Renal cortex interstitium (tissue), 15 donors: ENCODE measurements at places on chromosomes 16 and 17.

- DNase-seq, result no peak
Measured at GRCh38 chr17:32769846-32770245, 107.1 kb downstream of the MYO1D start.

DNA sequence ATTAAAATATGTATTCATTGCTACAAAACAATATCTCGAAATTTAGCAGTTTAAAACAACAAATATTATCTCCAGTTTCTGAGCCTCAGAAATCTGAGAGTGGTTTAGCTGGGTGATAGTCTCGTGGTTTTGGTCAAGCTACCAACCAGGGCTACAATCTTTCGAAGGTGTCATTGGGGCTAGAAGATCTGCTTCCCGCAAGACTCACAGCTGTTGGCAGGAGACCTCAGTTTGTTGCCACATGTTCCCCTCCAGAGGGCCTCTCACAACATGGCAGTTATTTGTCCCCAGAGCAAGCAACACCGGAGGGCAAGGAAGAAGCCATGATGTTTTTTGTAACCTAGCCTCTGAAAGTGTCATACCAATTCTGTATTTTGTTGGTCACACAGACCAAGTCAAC lies 12.0 kb upstream of the BCAS3 start:
- no peak for DNase-seq

- no peak for DNase-seq
Measured at GRCh38 chr16:84684592-84684965, 15.2 kb upstream of the USP10 start.

- DNase-seq, result no peak
Measured at GRCh38 chr16:48565752-48566151, 44.2 kb downstream of the N4BP1 start.

- DNase-seq, result no peak
Measured at GRCh38 chr16:75495076-75495674, at the start of gene CHST6. TSS of gene CHST6 (minus strand) at chr16:75495441. CDS start at chr16:75479828, 15,613 bp downstream.

DNA sequence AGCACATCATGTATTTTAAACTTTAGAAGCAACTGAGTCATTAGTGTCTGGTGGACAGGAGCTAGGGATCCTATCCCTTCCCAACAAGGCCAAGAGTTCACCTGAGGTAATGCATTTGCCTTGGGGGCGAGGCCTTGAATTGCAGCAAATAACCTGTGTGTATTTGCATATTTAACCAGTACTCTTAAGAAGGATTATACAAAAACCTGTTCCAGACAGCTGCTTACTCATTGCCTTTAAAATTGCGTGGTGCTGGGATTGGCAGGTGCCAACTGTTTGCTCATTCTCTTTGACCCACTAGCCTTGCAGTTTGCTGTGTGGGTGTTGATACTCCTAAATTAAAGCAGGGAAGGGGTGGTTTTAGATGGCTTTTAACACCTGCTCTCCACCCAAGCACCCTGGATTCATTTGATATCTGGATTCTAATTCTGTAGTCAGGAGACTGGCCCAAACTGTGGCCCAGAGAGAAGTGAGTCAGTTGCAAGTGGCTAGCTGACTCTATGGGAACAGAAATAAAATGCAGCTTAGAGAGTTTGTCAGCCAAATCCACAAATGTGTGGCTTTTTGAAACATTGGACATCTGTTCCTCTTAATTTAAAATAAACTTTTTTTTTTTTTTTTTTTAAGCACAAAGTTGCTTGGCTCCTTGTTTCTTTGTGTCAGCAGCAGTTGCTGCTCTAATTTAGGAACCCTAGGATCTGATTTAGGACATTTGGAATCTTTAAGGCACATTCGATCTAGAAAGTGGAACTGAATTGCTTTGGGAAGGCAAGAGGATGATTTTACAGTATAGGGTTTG lies 46.9 kb downstream of the TUBD1 start:
- no peak for DNase-seq

DNA sequence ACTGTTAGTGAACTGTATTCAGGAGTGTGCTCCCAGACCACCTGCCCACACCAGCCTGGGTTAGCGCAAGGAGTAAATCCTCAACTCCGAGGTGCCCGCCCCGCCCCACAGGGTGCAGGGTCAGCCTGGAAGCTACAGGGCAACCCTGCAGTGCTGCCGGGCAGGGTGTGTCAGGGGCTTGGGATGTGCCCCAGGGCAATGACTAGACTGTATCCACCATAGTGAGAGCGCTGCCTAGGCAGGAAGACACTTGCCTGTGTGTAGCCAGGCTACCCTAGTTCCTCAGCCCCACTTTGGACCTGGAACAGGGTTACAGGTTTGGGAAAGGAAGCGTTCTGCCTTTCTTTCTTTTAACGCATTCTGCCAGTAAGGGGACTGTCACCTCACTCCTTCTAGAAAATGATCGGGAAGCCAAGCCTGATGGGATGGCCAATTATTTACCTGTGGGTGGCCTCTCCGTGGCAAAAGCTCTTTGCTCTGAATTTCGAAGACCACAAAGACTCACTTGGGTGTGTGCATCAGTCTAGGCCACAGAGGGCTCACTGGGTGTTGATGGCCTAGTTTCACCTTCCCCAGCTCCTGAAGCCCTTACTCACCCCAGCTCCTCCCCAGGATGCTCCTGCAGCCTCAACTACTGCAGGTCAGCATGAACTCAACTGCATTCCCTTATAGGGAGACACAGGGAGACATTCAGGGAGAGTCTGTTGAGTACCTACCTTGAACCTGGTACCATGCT lies 90.9 kb downstream of the CCDC182 start:
- no peak for DNase-seq

DNA sequence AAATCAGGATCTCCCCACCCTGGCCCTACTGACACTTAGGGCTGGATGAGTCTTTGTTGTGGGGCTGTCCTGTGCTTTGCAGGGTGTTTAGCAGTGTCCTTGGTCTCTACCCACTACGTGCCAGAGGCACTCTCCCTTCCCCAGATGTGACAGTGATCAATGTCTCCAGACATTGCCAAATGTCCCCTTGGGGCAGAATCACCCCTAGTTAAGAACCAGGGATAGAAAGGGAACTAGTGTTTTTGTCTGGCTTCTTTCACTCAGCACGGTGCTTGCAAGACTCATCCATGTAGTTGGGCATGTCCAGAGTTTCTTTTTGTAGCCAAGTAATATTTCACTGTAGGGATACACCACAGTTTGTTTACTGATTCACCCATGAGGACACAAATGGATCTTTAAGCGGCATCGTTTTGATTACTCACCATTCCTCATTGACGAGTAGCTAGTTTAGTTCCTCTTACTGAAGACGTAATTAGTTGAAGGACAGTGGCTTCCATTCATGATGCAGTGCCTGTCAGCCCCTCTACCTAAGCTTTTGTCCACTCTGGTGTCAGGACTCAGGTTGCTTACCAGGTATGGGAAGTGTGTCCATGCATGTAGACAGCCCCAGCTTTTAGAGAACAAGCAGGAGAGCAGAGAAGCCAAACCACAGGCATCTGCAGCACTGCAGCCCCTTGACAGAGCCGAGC lies 26.0 kb upstream of the ITGB4 start:
- no peak for DNase-seq

GRCh38 chr17:81961087-81961511 lies at the start of gene NOTUM:
TSS of gene NOTUM (minus strand) at chr17:81961187. CDS start at chr17:81960909, 278 bp downstream.
- no peak for DNase-seq

DNA sequence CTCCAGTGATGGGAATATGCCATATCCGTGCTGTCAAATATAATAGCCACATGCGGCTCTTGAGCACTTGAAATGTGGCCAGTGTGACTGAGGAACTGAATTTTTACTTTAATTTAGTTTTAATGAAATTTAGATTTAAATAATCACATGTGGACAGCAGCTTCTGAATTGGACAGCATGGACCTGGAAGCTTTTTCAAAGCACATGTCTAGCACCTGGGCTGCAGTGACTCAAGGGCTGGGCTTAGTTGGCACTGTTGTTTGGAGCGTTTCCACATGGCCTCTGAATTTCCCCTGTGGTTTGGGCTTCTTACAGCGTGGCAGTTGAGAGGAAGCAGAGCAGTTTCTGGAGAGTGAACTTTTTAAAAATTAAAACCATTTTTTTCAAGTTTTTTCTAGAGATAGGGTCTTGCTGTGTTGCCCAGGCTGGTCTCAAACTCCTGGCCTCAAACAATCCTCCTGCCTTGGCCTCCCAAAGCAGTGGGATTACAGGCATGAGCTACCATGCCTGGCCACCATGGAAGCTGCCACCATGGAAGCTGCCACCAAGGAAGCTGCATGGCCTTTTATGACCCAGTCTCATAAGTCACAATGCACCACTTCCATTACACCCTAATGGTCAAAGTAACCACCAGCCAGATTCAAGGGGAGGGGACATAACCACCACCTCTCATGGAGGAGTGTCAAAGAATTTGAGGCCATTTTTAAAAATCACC lies 6.7 kb upstream of the TOB1 start:
- DNase-seq, result no peak

DNA sequence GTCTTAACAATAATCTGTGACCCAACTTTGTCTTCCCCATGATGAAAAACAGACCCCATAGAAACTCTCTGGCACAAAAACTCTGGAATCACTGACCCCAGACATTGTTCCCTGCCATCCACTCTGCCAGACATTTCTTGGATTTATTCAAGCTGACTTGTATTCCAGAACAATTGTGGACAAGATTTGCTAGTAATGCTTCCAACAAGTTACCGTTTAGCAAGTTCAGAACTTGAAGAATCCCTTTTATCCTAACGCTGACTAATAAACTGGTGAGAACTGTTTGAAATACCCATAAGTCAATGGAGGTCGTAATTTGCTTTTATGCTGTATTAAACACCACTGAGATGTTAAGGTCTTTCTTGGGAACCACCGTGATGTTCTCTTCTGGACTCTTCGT lies 10.5 kb downstream of the HSBP1 start:
- DNase-seq, result no peak

DNA sequence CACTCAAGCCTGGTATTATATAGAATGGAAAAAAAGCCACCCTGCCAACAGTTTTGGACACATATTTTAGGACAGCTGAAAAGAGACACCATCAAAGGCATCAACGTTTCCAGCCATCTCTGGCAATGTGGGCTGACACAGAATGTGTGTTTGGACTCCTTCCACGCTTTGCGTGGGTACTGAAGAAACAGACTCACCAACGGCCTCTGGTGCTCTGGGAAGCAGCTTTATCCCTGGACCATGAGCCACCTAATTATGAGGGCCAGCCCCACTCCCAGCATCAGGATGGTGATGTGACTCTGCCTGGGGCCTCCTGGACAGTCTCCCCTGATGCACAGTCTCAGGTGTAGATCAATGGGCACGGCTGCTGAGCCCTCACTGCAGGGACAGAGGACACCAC lies 27.9 kb downstream of the CCDC57 start:
- DNase-seq, result no peak

DNA sequence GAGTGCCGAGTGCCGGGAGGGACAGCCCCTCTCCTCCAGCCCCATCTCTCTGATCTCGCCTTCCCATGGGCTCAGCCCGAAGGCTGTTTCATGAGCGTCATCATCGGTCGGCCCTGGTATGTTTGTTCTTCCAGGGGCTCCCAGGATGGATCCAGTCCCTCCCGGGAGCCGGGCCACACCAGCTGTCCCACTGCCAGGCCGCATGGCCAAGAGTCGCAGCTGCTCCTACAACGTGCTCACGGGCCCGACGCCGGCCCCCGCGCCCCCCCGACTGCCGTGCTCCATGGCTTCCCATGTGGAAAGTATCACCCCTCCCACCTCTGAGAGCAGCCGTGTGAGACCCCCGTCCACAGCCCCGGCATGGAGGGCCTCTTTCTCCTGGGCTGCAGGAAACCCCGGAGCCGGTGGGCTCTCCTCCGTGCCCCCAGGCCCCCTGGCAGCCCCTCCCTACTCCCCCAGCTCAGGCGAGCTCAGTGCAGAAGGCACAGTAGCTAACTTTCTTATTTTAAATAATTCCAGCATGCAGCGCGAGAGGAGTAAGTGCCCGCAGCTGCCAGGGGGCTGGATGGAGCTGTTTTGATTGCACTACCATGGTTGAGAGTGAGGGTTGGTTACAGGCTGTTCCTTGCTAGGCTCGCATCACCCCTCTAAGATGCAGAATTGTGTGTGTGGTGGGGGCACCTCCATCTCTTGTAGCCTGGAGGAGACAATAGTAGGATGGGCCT lies 26.6 kb upstream of the GSE1 start:
- DNase-seq, result no peak

- DNase-seq, result no peak
Measured at GRCh38 chr17:49468811-49469385, 26.2 kb upstream of the NGFR start.

DNA sequence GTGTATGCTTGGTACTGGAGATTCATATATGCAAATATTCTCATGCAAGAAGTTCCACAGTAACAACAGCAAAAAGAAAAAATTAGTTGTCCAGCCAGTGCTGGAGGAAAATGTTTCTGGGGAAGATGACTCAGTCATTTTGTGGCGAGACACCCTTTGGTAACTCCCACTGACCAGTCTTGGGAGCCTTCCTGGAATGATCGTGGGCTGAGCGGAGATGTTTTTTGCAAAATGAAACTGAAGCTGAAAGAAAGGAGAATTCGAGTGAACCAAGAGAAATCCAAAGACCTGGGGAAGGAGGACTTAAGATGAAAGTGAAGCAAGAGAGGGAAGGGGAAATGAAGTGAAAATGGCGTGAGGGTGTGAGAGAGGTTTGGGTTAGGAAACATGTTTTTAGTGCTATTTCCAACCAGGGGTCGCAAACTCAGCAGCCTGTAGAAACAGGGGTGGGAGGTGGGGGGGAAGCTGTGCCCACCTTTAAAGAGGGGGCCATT lies 5.2 kb downstream of the ITPRIPL2 start:
- DNase-seq, result no peak

GRCh38 chr16:4373356-4373908 lies 1.8 kb downstream of the VASN start:
- no peak for DNase-seq

GRCh38 chr16:66484453-66485213 lies 57.5 kb downstream of the BEAN1 start:
- no peak for DNase-seq

DNA sequence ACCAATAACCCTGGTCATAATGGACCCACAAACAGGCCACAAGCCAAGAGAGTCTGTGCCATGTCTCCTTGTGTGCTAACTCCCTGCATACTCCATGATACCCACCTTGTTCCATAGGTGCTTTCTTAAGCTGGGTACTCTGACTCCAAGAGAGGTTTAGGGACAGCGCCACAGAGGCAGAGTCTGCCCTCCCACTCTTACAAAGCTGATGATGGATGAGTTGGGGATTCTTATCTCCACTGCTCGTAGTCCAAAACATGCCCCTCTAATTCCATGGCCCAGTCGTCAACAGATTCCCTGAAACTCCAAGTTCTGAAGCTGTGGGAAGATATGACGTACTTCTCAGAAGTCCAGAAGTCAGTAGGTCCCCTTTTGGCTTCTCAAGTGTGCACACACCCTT lies 184.4 kb upstream of the CCL2 start:
- no peak for DNase-seq

GRCh38 chr16:14564861-14565687 lies 65.0 kb downstream of the PARN start:
- DNase-seq, result no peak
